Left cardiac atrium (tissue), 4 donors: ENCODE measurements at places on chromosomes 2 and 18. TPM values are rescaled to one million over a fixed set of nuclear protein-coding genes. Genes with fewer than 3 reads are reported as not detected.

Gene YES1
- 22.8 TPM for total RNA-seq

Gene CELF4
- total RNA-seq, result 0.79 TPM

Gene ST6GAL2
- total RNA-seq, result 0.89 TPM

Gene LYPD6B
- not detected for total RNA-seq

Gene COBLL1
- 13.9 TPM for total RNA-seq

Gene GPR45
- not detected for total RNA-seq
